NCI-H1092 treated with DMSO at 0.1 percent for 48 hours (cell line): ENCODE measurements at places on chromosomes 2 and 18.

DNA sequence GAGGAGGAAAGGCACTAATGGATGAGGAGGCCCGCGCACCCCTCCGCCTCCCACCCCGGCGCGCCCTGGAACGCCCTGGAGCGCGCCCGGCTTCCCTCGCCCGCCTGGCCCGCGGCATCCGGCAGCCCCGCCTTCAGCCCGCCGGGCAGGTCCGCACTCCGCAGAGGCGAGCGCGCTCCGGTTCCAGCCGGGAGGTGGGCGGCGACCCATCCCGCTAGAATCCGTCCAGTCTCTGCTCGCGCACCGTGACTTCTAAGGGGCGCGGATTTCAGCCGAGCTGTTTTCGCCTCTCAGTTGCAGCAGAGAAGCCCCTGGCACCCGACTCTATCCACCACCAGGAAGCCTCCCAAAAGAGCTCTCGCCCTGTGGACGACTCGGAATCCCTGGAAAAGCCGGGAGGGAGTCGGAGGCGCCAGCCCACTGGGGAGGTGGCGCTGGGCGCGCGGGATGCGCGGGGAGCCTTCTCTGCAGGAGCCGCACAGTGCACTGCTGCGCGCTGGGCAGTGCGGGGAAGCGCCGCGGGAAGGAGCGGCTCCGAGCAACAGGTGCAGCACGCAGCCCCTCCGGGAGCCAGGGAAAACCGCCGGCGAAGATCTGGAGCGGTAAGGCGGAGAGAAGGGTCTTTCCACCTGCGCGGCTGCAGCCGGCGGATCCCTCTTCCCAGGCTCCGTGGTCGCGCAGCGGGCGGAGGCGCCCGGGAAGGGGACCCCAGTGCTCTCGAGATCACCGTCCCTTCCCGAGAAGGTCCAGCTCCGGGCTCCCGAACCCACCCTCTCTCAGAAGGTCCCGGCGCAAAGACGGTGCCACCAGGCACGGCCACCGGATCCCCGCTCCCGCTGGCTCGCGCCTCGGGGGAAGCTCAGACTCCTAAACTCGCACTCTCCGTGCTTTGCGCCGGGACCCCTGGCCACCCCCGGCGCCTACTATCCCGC lies at the start of gene GALR1:
Gene GALR1, plus strand, starts transcription at position 280 of the 932 bp plus-strand sequence. CDS start 701 bp downstream, outside the sequence.
- DNase-seq = peak; percentile 37

DNA sequence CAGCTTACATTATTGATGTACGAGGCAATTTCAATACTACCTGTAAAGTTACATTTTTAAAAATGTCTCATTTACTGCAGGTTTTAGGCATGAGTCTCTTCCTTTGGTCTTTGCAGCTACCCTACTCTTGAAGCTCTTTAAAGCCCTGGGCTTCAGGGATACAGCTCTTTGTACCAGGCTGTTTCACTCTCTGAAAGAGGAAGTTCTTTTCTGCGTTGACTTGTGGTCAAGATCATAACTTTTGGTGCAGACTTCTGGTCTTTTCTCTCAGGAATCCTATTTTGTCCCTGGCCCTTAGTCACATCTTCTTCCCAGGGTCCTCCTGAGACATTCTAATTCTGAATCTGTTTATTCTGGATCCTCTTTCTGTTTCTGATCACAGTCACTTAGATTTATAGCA lies 16.6 kb upstream of the HRH4 start:
- DNase-seq = no peak

- DNase-seq = no peak
Observed at GRCh38 chr18:42141439-42141838, 186.4 kb downstream of the PIK3C3 start.

- DNase-seq = no peak
Observed at GRCh38 chr2:6694555-6694954, 171.2 kb downstream of the CMPK2 start.

DNA sequence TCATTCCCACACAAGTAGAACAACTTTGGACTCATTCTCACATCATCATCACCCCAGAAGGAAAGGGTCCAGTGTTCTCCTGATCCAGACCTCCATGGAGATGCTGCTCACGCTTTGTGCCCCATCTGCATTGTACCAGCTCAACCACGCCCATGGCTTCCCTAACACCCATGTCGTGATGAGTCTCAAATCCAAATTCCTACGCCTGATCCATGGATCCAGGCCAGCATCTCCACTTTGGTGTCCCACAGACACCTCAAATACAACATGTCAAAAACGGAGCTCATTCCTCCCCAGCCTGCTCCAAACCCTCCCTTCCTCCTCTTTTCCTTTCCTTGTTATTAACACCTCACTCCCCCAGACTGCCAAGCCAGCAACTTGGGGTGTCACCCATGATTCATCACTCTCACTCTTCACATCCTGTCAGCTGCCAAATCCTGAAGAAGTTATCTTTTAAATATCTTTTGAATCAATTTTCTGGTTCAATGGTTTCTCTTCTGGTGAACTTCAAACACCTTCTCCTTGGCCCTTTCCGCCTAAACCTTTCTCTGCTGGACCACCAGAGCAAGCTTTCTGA lies 30.2 kb upstream of the FAM124B start:
- DNase-seq = no peak

- no peak for DNase-seq
Observed at GRCh38 chr2:212548455-212548819, 9.8 kb upstream of the ERBB4 start.

DNA sequence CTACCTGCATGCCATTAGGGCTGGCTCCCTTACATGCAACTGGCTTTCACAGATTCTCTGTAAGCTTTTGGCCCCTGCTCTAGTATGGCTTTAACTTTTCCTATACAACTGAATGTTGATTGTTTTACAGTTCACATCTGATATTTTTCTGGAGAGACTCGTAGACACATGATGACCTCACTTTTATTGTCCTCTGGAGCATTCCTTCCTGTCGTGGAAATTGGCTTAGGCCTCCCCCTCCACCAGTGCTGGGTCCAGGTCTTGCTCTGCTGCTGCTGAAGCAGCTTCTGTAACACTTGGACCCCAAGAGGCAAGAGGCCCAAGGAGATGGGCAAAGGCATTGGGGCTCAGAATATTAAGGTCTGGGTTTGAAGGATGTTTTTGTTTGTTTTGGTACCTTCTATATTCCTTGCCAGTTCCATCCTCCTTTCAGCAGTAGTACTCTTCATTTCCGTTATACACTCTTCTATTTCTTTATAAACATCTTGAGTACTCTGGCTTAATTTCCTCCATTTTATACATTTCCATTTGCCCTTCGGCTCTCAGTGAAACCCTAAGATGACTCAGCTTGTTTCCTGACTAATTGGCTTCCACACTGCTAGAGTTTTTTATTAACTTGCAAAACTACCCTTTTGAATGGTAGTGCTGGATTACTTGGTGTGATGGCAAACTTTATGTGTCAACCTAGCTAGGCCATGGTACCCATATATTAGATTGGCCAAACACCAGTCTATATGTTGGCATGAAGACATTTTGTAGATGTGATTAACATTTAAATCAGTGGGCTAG lies 219.8 kb downstream of the CDCA7 start:
- no peak for DNase-seq

GRCh38 chr18:10973567-10974203 lies 175.7 kb downstream of the PIEZO2 start:
- DNase-seq = no peak

DNA sequence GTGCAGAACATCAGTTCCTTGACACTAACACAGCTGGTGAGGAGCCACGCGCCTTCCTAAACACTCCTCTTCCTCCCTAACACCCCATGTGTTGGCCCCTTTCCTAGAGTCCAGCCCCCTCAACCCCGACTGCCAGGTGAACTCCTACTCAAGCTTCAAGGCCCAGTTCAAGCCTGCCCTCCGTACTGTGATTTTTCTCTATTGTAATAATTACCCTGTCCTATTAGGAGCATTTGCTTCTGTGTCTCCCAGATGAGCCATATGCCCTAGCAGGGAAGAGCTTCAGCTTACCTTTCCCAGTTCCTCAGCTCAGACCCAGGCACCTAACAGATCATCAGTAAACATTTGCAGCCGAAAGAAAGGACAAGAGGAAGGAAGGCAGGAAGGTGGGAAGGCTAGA lies 130.6 kb upstream of the SALL3 start:
- no peak for DNase-seq

DNA sequence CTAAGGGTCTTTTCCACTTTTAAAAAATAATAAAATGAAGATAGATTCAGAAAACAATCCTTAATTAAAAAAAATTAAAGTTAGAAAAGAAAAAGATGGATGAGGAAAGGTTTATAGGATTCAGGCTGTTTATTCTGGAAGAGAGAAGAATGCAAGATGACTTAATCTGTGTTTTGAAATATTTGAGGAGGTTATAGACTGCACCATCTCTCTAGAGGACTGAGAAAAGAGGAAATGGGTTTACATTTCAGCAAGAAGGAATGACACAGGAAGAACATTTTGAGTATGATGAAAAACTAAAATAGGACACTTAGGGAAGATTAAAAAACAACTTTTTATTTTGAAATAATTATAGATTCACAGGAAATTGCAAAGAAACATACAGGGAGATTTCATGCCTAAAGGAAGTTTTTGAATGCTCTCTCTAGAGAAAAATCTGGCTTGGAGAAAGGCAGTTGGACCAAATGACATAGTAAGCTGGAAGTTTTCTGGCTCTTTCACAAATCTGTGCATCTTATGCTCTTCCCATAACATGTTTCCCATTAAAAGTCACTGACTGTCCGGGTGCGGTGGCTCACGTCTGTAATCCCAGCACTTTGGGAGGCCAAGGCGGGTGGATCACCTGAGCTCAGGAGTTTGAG lies 75.0 kb downstream of the CERS6 start:
- DNase-seq = no peak

- DNase-seq = no peak
Observed at GRCh38 chr2:202721621-202722020, 86.9 kb downstream of the FAM117B start.

DNA sequence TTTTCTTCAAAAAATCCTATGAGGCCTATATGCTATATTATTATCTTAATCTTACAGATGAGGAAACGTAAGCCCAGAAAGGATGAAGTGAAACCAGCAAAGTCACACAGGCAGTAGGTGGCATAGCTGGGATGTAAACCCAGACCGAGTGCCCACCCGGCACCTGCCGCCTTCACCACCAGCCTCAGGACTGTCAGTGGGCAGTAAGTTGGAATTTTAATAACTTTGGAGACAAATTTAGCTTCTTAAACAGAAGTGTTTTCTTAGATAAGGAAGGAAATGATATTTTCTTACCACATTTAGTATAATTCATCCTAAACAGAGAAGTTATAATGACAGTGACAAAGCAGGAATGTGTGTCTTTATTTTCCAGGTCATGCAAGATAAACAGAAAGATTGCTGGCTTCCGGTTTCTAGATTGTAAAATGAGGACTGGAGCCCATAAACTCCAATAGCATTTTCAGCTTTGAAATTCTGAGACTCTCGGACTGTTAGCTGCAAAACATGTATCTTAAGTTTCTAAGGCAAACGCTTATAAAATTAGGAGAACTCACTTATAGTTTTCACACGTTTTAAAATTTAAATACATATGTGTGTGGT lies 59.3 kb downstream of the CD8B2 start:
- no peak for DNase-seq

DNA sequence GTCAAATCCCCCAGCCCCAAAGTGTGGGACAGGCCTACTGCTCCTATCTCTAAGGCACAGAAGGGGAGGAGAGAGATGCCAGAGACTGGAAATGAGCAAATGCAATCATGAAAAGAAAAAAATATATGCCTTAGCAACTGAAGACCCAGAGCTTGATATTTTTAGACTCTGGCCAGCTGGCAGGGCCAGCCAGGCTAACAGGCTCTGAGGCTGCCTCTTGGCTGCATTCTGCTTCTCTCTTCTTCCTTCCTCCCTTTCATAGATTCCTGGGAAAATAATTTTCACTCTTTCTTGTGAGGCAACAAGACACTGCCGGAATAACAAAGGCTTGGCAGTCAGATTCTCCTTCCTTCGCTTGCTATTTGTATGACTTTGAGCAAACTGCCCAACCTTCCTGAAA lies 209.1 kb downstream of the RAD51AP2 start:
- no peak for DNase-seq

- DNase-seq = no peak
Observed at GRCh38 chr2:182242609-182243008, 184.2 kb downstream of the PDE1A start.

DNA sequence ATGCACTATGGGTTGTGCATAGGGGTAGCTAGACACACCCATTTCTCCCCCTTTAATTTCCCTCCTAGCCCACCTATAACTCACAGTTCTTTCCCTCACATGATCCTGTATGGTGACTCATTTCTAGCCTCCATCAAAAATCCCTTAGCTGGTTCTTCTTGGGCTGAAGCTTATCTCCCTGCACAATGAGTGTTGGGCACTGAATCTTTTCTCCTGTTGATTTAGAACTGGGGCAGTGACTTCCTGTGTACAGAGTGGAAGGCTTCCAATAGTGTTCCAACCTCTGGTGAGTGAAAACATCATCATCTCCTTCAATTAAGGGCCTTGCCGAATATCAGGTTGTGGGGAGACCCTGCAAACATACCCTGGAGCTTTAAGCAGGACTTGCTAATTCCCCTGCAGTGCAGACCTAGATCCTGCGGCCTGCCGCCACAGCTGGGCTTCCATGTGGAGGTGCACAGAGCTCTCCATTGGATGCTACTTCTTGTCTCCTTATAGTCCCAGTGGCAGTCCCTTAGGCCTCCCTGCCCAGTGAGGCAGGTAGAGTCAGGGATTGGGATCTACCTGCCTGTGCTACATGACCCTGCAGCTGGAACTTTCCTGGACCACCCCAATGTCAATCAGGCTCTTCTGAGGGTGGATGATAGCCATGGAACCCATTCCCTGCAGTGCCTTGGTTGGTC lies 121.8 kb downstream of the PLB1 start:
- DNase-seq = no peak

- DNase-seq = no peak
Observed at GRCh38 chr2:119483395-119483753, 40.9 kb downstream of the SCTR start.

- DNase-seq = peak; percentile 51
Observed at GRCh38 chr2:208490492-208490891, 83.9 kb downstream of the PTH2R start.

DNA sequence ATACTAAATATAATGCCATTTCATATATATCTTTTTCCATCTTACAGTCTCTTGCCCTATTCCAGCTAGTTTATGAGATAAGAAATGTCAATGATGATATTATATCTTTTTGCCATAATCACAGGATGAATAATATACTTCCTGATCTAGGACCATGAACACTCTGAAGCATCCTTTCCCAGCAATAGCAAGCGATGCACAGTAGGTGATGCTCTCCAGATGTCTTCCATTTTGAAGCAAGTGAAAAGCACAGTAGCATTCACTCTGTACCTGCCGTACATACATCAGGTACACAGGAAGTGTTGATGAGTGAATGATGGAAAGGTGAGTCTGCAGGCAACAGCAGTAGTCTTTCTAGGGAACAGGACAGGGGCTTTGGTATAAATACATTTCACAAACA lies 8.6 kb upstream of the SULT1C4 start:
- DNase-seq = no peak

DNA sequence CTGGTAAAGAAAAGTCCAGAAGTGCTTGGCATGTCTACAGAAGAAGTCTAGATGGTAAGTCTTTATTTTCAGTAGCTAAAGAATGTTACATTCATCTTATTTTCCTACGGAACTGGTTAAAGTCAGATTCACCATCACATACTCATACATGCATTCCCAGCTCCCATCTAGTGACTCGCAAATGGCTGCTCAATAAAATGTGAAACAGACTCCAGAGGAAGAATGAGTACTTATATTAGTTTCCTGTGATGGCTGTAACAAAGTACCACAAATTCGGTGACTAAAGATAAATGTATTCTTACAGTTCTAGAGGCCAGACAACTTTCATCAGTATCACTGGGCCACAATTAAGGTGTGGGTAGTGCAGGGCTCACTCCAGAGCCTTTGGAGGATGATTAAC lies 797.2 kb downstream of the SATB2 start:
- no peak for DNase-seq

GRCh38 chr18:6004119-6004518 lies 108.8 kb upstream of the TMEM200C start:
- no peak for DNase-seq
